ENCODE measurements at places on chromosomes 1 and 21.

- DNase-seq, result no peak
These were observed 61.1 kb downstream of the FHAD1 start for GRCh38 chr1:15308135-15308534.

GRCh38 chr1:2589431-2590232 is 3.1 kb downstream of the PRXL2B start:
- DNase-seq, result no peak

GRCh38 chr1:86396498-86396890 is 371 bp upstream of the ODF2L start:
- no peak for DNase-seq

GRCh38 chr1:75964760-75965408 is 32.7 kb upstream of the ASB17 start:
- DNase-seq, result no peak
